Activated T-cell treated with anti-CD3 and anti-CD28 coated beads, Interleukin-2, amount 50 U/mL, for 72 hours (primary cell): ENCODE measurements at places on chromosomes 16 and 17.

GRCh38 chr17:4584917-4585637 is 748 bp downstream of the SMTNL2 start:
- no peak for DNase-seq

DNA sequence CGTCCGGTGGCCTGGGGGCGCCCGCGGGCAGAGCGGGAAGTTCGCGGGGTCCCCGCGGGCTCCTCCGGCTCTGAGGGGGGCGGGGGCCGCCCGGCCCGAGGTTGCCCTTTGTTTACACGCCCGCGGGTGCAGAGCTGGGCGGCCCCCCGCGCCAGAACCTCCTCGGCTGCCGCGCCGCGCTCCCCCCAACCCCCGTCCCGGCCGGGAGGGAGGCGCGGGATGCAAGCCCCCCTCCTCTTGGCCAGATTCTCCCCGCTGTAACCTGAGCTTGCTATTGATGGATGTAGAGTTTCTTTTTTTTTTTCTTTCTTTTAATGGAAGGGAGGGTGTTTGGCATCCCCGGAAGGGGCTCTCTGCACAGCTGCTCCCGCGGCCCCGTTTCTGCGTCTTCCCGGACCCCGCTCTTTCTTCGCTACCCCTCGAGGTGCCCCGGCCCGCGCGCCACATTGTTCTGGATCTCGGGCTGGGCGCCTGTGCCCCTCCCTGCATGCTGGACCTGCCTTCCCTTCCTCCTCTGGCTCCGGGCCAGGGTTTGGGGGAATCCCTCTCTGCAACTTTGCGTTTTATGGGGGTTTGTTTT is 646 bp downstream of the CBX2 start:
- DNase-seq: peak; percentile 30

GRCh38 chr16:58859958-58860669 is 126.0 kb upstream of the GOT2 start:
- no peak for DNase-seq

- no peak for DNase-seq
Observed at GRCh38 chr17:77203436-77203835, 62.7 kb downstream of the SEC14L1 start.

- no peak for DNase-seq
Observed at GRCh38 chr17:65413390-65413789, 148.1 kb downstream of the AXIN2 start.

DNA sequence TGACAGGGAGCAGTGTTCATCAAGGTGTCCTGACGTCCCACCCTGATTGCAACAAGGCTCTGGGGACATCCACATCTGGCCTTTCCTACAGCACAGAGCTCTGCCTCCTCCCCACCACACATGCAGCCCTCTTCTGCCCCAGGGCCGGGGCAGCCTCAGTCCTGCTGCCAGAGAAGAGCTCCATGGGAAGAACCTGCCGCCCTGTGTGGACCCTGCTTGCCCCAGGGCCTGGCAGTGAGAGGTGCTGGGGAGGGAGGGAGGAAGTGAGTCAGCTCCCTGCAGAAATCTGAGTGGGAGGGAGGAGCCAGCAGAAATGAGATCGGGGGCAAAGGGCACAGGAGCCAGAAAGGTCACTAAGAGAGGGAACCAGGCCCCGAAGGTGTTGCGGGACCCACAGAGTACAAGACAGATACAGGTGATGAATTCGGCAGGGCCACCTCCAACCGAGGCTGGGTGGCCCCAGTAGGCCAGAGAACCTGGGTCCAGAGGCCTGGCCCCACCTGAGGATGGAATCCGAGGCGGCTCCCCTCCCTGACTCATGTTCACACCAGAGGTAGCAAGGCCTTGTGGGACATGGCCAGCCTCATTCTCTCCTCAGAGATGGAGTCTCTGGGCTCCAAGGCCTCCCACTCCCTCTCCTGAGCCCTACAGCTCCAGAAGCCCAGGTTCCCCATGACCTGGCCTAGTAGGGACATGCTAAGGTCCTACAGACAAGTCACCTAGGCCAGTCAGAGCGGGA is 24.8 kb downstream of the MYO18A start:
- peak; percentile 82 for DNase-seq

- DNase-seq: no peak
Observed at GRCh38 chr17:29180788-29181160, 576 bp upstream of the MYO18A start.

- DNase-seq: no peak
Observed at GRCh38 chr16:4010225-4011158, 105.8 kb downstream of the ADCY9 start.

DNA sequence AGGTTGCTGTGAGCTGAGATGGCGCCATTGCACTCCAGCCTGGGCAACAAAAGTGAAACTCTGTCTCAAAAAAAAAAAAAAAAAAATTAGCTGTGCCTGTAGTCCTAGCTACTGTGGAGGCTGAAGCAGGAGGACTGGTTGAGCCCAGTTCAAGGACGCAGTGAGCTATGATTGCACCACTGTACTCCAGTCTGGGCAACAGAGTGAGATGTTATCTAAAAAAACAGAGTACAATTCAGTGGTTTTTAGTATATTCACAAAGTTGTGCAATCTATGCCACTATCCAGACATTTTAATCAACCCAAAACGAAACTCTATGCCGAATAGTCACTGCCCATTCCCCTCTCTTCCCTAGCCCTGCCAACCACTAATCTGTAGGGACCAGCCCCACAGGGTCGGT is 25.1 kb downstream of the C16orf54 start:
- no peak for DNase-seq

DNA sequence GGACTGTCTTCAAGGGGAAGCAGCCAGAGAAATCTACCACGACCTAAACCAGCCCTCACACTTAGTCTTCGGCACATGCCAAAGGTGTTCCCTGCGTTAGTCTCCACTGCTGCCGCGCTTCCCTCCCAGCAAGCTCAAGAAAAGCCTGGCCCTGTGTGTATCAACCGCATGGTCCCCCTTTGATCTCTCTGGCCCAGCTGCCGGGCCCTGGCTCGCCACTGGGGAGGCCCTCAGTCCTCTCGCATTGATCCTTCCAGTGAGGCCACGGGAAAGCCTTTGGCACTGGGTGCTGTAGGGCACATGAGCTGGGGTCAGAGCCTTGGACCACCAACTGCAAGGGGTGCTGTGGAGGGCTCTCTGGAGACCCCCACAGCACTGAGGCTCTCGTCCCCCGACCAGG is 29.6 kb upstream of the KLHDC4 start:
- DNase-seq: no peak
